Neural cell (in vitro differentiated cells): ENCODE measurements at places on chromosomes 4 and X. TPM values are rescaled to one million over a fixed set of nuclear protein-coding genes. Genes with fewer than 3 reads are reported as not detected.

The SULT1E1 gene
- polyA plus RNA-seq, result not detected in 2 replicates

The ENPEP gene
- polyA plus RNA-seq, result 0.06 TPM in 1 of 2 replicates, not detected in the other

The CCDC158 gene
- not detected in 2 replicates for polyA plus RNA-seq

The LUZP4 gene
- not detected in 2 replicates for polyA plus RNA-seq
